ENCODE measurements at places on chromosomes 7 and 10.

GRCh38 chr10:62815381-62816075 lies 638 bp downstream of the EGR2 start:
- peak; percentile 35 for DNase-seq

DNA sequence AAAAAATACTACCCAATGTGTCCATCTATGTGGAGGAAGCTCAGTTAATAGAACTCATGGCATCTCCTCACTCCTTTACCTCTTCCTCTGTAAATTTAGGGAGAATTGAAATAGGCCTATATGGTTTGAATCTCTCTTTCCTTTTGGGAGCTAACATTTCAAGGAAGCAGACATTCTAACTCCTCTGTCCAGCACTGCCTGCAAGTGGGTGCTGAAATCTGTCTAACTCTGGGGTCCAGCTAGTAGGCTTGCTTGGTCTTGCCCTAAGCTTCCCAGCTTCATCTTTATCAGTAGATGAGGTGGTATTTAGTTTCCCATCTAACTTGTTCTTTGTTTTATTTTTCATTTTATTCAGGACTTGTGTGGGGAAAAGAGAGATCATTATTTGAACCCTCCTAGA lies 23.2 kb downstream of the CYCS start:
- DNase-seq = no peak

DNA sequence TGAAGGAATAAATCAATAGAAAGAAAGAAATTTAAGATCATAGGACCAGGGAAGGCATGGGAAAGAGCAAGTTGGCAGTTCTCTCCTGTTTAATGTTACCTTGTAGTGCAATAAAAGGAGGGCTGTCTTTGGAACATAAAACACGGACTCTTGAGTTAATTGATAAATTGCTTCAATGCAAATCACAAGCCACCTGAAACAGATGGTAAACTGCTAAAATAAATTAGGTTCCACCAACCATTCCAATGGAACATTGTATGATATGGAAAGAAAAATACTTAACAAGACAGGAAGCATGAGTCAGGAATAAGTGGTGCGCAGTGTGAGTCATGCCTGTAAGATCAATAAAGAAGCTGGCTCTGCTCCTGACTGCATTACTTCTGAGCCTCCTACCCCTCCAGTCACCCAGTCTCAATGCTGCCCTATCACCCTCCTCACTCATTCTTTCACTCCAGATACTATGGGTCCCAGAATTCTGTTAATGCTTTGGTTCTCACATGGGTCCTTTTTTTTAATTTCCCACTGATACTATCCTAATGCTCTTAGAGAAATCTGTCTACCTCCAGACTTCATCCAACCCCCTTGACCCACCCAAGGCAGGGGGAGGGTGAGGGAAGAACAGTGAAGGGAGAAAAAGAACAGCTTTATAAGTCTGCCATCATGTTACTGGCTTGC lies 78.9 kb downstream of the LRRC17 start:
- peak; percentile 97 for DNase-seq

DNA sequence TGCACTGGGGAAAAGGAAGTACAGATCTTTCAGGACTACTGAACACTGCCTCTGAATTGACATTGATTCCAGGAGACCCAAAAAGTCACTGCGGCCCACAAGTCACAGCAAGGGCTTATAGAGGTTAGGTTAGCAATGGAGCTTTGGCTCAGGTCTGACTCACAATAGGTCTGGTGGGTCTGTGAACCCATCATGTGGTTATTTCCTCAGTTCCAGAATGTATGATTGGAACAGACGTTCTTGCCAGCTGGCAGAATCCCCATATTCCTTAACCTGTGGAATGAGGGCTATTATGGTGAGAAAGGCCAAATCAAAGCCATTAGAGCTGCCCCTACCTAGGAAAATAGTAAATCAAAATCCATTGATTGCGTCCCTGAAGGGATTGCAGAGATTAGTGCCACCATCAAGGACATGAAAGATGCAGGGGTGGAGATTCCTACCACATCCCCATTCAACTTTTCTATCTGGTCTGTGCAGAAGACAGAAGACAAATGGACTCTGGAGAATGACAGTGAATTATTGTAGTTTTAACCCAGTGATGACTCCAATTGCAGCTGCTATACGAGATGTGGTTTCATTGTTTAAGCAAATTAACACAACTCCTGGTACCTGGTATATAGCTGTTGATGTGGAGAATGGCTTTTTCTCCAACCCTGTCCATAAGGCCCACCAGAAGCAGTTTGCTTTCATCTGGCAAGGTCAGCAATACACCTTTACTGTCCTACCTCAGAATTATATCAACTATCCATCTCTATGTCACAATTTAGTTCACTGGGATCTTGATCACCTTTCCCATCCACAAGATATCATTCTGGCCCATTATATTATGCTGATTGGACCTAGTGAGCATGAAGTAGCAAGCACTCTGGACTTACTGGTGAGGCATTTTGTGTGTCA lies 44.5 kb upstream of the PIK3CG start:
- no peak for DNase-seq

- no peak for DNase-seq
These were observed 21.3 kb upstream of the CPXM2 start for GRCh38 chr10:123912871-123913270.

DNA sequence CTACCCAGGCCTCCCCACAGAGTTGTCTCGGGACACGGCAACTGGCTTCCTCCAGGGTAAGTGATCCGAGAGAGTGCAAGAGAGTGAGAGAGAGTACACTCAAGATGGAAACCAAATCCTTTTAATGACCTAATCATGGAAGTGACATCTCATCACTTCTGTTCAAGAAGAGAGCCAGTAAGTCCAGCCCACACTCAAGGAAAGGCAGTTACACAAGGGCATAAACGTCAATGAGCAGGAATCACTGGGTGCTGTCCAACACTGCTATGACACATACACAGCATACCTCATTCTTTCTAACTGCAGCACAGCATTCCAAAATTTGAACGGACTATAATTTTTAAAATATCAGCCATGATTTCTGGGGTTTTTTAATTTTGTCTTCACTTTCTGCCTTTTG lies 29.3 kb upstream of the OSBPL3 start:
- peak; percentile 96 for DNase-seq

GRCh38 chr10:76306856-76307255 lies 875.4 kb downstream of the LRMDA start:
- DNase-seq = peak; percentile 65

DNA sequence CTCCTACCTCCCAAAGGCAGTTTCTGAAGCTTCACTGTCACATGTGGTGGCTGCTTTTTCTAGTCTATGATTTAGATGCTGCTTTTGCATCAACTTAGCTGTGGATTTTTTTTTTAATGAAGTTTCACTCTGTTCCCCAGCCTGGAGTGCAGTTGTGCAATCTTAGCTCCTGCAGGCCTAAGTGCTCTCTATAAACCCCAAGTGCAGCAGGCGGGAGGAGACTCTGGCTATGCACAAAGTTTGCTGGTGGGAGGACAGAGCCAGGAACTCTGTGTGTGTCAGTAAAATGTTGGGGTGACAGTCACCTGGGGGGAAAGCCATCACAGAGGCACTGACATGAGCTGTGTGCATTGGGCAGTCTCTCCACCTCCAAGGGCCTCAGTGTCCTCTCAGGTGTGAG lies 138.8 kb upstream of the FAM20C start:
- DNase-seq = no peak

GRCh38 chr7:54827734-54828133 lies 68.7 kb upstream of the SEC61G start:
- DNase-seq = no peak

DNA sequence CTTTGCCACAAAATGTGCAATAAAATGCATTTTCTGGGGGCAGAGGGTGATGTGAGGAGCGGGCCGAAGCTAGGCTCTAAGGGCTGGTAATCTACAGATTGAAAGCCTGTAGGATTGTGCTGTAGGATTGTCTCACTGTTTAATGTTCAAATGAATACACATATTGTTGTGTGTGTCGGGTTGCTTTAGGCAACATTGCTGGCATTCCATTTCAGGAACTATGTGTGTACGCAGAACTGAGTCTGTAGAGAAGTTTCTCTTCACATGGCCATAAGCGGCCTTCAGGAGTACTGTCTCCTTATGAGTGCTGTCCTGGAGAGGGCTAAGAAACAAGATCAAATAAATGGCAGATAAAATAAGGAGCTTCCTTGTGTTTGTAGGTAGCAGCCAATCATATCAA lies 540.2 kb downstream of the GATA3 start:
- DNase-seq = no peak

- DNase-seq = no peak
These were observed 111.2 kb downstream of the PTPRN2 start for GRCh38 chr7:158476331-158476932.

GRCh38 chr10:88198023-88198422 lies 334.6 kb downstream of the PTEN start:
- no peak for DNase-seq

DNA sequence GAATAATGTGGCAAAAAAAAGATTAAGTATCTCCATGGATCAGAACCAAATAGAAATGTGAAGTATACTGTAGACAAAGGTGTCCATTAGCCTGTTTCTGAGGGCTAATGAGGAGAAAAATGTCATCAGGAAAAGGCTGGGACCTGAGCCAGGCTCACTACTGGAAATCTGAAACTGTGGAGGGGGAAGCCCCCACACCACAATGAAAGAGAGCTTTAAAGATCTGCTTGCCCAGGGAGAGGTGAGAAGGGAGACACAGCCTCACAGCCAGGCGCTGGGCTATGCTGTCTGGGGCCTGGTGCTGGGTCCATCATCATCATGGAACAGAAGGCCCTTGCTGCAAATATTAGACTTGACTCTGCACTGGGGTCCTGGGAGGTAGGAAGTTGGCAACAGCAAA lies 90.4 kb downstream of the OSBPL3 start:
- DNase-seq = no peak

GRCh38 chr7:31938650-31939049 lies 131.6 kb downstream of the PDE1C start:
- peak; percentile 73 for DNase-seq

DNA sequence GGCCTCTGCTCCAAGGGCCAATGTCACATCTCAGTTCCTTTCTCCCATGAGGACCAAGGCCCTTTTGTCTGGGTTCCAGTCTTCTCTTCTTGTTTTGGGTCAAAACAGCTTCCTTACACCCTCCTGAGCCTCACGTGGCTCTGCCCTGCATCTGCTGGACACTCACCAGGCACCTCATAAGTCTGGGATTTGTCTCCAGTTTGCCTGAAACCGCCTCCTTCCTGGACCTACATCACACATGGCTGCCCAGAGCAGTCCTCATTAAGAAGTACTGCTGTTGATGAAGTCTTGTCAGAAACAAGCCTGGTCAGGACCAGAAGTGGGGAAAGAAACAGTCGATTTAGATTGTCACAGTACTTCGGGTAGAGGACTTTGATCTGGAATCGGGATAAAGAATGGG lies 173.4 kb upstream of the BMPER start:
- no peak for DNase-seq

DNA sequence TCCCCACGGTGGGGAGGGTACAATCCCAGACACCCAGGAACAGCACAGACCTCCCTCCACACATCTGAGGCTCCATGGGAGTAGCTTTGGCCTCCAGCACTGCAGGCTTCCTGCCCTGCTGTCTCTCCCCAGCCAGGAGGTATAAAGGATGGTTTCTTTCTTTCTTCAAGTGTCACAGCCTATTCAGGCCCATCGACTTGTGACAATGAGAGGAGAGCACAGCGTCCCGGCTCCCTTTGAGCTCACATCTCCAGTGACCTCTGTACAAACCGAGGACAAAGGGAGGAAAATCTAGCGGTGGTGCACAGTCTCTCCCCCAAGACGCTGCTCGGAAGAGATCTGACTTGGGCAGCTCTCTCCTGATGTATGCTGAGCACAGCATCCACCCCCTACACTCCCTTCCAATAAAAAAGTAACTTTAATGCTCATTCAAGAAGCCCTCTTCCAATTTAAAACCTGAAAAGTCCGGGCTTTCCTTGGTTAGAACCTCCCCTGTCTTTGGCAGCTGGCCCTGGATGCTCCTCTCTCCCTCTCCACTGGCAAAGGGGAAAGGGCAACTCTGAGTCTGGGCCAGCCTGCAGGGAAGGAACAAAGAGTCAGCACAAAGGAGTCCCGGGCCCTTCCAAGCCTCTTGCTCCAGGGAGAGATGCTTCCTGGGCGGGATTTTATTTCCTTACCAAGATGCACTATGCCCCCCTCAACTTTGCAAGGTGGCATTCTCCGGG lies 18.0 kb downstream of the CHST15 start:
- DNase-seq = no peak

DNA sequence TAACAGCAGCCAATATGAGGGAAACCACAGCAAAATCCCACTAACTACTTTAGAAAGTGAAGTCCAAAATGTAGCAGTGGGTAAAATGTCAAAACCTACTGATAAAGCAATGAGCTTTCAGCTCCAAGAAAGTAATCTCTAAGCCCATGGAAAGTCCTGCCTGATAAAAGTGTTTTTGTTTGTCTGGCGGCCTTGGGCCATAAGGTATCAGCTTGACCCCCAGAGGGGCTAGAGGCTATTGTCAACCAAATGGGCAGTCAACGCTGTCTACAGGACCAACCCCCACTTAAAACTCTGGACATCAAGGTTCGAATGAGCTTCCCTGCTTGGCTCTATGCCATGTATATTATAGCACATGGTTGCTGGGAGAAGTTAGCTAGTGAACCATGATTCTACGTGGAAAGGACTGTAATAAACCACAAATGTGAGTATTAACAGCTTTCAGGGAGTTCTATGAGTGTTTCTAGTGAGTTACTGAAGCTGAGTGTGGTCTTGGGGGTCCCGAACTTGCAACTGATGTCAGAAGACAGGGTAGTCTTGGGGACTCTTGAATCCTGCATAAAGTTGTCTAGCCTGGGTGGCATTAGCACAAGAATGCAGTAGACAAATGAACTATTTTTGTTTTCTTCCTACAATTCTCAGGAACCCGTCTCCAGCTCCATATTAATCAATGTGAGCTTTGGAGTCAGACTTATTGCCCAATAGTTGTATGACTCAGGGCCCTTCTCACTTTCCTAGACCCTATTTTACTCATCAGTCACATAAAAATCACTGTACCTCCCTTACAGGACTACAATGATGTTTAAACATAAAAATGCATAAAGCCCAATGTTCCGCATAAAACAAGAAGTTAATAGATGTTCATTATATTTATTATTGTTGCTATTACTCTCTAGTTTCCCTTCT lies 164.9 kb downstream of the DGKI start:
- peak; percentile 93 for DNase-seq

- DNase-seq = peak; percentile 87
These were observed 485.1 kb downstream of the SEMA3D start for GRCh38 chr7:84701524-84702306.

DNA sequence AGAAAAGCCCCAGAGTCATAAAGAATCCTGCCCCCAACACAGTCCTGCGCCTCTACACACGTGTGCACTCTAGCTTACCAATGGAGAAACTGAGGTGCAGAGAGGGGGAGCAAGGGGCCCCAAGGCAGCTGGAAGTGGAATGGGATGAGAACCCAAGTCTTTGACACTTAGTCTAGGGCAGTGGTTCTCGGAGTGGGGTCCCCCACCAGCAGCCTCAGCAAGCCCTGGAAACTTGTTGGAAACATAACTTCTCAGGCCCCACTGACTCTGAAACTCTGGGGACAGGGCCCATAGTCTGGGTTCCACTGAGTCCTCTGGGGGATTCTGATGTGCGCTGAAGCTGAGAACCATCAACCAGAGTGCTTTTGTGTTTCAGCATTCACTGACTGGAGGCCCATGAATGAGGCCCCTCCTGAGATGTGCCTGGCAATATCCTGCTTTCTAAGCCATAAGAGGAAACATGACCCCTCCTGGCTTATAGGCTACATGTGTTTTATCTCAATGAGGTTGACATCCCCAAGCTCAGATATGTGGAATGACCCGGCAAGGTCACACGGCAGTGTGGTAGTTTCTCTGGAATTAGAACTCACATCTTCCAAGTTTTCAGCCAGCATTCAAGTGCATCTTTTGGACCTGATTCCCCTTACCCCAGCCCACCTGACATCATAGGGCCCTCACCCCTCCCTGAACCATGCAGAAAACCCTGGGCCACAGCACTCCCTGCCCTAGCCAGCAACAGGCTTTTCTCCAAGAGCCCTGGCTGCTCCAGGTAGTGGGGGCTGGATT lies 147.3 kb upstream of the PCBD1 start:
- no peak for DNase-seq

Data from GM23248 (cell line).